ENCODE measurements at places on chromosomes 7 and 10.

GRCh38 chr10:92102601-92103213 is 179.1 kb downstream of the BTAF1 start:
- DNase-seq: no peak

GRCh38 chr10:31133251-31133791 is 101.7 kb upstream of the ZNF438 start:
- no peak for DNase-seq

DNA sequence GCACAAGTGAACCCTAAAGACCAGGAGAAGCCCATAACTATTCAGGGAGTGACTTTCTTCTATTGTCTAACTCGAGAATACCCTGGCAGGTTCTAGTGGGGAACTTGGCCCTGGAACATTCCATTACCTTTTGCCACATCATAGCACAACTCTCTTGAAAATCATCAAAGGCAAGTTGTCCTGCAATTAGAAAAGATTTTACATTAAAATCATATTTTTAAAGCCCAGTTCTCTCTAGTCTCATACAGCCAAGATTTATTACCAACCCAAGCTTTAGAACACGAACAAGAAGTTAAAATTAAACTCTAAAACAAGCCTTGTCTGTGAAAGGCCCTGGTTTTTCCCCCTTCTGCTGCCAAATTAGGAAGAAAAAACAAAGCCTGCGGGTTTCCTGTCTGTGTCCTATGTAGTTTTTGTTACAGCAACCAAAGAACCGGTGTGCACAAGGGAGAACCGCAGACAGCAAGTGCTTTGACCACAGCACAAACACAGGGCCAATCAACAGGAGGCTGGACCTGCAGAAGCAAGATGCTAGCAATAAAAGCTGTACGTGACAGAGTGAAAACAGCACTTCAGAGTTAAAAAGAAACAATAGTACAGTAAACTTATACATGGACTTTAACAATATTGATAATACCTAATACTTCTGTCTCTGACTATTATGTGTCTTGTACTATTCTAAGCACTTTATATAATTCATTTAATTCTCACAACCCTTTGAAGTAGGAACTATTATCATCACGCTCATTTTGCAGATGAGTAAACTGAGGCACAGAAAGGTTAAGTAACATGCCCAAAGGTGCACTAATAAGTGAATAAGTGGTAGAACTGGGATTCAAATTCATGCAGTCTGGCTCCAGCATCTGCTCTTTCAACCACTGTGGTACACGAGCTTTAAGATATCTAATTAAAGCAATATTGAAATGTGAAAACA is 65.8 kb downstream of the STK17A start:
- peak; percentile 67 for DNase-seq

- DNase-seq: no peak
Observed at GRCh38 chr10:71031603-71032002, 143.2 kb upstream of the PCBD1 start.

DNA sequence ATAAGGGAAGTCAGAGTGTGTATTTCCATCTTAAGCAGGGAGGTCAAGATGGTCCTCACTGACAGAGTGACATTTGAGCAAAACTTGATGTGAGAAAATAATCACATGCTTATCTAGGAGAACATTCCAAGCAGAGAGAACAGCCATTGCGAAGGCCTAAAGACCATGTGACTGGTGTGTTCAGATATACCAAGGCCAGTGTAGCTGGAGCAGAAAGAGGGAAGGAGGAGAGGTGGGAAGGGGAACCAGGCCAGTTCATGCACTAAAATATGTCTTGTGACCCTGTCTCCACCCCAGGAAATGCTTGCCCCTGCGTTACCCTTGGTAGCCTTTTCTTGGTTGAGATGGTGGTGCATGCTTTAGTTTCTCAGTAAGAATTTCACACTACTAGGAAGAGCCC is 77.4 kb downstream of the CACNB2 start:
- no peak for DNase-seq

- DNase-seq: no peak
Observed at GRCh38 chr10:90286941-90287340, 570.9 kb downstream of the HTR7 start.

GRCh38 chr7:139777133-139777891 is 486 bp downstream of the HIPK2 start:
- DNase-seq: peak; percentile 40

DNA sequence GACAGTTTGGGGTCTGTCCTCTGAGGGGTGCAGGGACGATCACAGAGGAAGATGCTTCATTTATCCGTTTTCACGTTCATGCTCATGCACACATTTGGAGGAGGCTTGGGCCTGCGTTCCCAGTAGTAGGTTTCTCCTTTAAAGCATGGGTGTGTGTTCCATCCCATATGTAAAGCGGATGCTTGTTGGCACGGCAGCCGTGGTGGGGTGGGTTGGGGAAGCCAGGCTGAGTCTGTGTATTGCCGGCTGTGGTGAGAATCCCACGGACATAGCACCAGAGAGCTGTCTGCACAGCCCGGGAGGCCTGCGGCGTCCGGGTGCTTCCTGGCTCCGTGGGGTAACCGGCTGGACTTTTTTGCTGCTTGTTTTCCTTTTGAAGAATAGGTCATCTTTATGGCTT is 440 bp downstream of the JAKMIP3 start:
- no peak for DNase-seq

DNA sequence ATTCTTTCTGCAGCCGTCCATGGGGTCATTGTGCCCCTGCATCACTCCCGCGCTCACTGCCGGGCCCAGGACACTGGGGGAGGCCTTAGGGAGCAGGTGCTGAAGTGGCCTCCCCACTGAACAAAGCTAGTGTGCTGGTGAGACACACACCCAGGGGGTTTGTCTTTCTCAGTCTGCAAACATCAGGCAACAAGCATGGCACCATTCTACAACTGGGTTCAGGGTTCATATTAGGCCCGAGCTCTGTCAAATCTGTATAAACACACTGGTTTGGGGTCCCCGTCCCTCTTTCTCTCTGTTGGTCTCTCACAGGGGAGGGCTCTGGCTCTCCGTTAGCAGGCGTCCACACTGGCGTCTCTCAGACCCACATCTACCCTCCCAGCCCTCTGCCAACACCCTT is 11.1 kb upstream of the PPP2R2D start:
- no peak for DNase-seq

GRCh38 chr10:123241391-123242141 is 87.4 kb downstream of the BUB3 start:
- DNase-seq: peak; percentile 10

- DNase-seq: no peak
Observed at GRCh38 chr7:157408258-157409101, 71.7 kb downstream of the DNAJB6 start.

DNA sequence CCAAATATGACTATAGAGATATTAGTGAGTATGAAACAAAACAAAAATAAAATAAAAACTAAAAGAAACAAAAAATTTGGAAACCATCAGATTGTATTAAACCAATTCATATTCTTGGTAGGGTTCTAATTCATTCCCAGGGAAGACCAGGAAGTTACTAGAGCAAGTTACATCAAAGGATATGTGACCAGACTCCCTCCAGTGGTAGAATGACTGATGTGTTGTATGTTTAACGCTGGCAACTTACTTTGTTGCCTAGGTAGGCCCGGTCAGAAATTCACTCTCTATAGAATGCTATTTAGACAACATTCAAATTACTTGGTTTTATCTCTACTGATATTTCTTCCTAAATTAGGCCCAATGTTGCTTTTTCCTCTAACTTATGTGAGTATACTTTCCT is 5.2 kb downstream of the PHYHIPL start:
- DNase-seq: no peak

Measured in activated CD4-positive, alpha-beta T cell treated with anti-CD3 and anti-CD28 coated beads, Interleukin-2, amount 50 U/mL, for 48 hours (primary cell).